ENCODE measurements at places on chromosomes 3 and 15.

DNA sequence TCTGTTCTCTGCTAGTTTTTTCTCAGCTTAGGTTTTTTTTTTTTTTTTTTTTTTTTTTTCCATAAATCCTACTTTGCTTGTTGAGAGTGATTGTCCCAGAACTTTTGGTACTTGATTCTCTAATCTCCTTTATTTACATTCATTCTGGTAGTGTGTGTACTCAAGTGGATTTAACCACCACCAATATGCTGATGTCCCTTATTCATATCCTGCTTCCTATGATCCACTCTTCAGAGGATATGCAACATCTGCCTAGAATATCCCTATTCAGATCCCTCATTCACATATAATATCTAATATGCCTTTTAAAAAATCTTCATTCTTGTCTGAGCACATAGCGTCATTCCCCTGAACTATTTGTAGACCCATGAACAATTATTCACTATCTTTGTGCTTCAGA is 342.9 kb downstream of the VGLL3 start:
- no peak for DNase-seq

DNA sequence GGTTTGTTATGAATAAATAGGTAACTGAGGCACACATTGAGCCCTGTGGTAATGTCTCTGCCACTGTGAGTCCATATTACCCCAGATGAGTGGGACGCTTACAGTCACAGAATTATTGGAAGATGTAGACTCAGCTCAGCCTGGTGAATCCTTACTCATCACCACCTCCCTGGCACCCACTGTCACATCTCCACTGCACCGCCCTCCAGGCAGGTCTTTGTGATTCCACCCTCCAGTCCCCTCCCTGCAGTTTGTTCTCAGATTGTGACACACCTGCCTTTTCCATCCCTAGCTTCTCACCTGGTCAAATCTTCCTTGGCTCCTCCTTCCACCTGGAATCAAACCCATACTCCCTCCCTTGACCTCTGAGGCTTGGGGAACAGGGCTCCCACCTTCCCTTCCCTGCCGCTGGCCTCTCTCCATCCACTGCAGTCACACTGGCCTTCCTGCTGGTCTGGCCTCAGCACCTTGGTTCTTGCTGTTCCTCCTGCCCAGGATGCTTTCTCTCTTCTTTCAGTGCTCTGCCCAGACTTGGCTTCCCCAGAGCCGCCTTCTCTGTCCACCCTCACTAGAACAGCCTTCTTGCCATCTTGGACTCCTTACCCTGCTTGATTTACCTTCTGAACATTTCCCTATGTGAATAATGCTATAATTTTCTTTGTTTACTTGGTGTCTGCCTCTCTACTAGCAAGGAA is 9.4 kb downstream of the SLC6A20 start:
- DNase-seq, result no peak

DNA sequence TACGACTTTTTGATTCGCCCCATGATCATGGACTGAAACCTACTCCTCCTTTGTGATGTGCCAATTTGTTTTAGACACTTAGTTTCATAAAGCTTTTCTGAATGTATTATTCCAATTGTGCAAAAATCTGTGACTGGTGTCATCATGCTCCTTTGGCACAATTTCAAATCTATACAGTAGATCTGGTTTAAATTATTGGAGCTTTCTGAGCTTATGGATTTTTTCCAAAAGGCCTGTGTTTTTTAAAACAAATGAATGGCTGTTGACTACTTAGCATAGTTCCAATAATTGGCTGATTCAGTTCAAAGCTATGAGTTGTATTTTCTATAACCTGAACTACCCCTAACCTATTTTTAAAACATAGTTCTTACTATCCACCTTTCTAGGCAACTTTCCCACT is 282.7 kb downstream of the CNTN3 start:
- no peak for DNase-seq

GRCh38 chr15:44215594-44215993 is 20.5 kb upstream of the FRMD5 start:
- DNase-seq, result no peak

DNA sequence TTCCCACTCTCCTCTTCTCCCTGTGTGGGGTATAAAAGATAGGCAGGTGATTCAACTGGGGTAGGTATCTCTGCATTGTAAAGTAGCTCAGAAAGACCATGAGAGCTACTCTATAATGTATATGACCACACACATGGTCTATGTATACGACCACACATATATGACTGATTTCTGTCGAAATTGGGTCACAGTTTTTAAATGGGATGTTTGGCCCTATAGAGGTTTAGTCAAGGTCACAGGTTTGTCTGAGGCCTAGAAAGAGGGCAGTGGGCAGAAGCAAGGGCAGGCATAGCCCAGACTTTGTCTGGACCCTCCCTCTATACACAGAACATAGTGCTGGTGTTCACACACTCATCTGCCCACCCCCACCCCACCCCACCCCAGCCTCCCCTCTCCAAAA is 4.4 kb downstream of the LAMP3 start:
- DNase-seq, result no peak

DNA sequence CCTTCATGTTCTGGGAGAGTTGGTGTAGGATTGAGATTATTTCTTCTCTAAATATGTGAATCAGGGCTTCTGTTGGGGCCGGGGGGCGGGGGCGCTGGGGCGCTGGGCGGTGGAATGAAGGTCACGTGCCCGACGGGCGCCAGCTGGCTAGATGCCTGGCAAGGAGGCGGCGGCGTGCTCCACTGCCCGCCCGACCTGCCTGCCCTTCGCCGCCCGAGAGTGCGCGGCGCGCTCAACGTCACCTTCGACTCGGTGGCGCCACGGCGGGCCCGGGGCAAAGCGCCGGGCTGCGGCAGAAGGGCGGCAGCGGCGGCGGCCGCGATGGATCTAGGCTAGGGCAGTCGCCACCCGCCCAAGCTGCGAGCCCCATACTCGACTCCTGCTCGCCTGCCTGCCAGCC is 47.0 kb upstream of the LHFPL4 start:
- no peak for DNase-seq

Data from A673 (cell line).